Breast epithelium (tissue), 4 donors: ENCODE measurements at places on chromosomes 3 and 15. TPM values are rescaled to one million over a fixed set of nuclear protein-coding genes. Genes with fewer than 3 reads are reported as not detected.
A peak's percentile ranks its signal among the peaks of the same experiment; 100 is the strongest.

DNA sequence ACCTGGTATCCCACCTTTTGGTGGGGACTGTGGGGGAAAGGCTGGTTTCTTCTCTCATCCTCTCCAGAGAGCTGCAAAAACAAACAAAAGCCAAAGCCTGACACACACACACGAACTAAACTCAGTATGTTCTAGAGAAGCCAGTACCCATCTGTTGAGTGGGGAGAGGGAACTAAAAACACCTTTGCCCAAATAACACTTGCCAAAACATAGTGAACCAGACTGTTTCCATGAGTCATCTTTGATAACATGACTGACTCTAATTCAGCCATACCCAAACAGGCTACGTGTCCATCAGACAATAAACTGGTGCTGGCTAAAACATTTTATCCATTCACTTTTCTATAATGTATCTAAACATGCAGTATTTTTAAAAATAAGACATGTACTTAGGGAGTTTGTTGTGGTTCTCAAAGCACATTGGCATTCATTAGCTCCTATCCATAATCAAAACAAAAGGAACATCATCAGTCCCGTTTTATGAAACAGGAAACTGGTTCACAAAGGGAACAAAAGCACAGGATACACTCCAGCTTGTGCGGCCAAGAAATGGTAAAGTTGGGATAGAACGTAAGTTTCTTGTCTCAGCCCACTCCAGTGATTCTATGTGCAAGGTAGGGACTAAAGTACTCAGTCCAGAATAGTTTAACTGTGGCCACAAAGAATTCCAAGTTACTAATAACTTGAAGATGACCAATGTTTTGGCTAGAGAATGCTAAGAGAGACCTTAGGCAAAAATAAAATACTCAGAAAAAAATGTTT is 16.1 kb downstream of the LYSMD2 start:
- no peak overlapping the region for H3K4me3 ChIP-seq
- no peaks in the 10 kb centered on the region for H3K27me3 ChIP-seq
- no peaks in the 10 kb centered on the region for H3K36me3 ChIP-seq
- no peaks in the 10 kb centered on the region for H3K4me1 ChIP-seq
- H3K27ac ChIP-seq: peak overlapping the region; percentile 38
- no peak for DNase-seq

SEMA7A gene
- total RNA-seq: 0.88 TPM

SOX2 gene
- not detected for total RNA-seq

DNA sequence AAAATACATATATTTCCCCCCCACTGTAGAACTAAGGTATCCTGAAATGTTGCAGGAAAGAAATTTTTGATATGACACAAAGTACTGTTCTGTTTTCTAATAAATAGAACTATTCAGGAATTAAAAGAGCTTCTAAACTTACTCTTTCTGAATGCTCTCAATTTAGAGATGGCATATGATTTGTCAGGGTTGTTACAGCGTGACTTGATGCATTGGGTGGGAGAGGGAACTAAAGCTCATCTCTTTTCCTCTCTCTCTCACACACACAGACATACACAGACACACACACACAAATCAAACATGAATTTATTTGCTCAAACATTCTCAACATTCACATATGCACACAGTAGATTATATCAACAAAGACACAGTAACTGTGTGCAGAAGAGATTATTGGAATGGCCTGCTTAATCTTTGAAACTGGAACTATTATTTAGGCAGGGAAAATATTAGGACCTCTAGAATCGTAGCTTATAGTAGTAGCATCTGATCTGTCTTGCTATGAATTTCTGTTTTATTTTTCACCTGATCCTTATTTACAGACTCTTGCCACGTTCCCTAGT is 807.4 kb upstream of the GBE1 start:
- H3K27me3 ChIP-seq: no peaks in the 10 kb centered on the region
- H3K4me3 ChIP-seq: no peak overlapping the region
- no peak for DNase-seq
- no peaks in the 10 kb centered on the region for H3K4me1 ChIP-seq
- no peaks in the 10 kb centered on the region for H3K36me3 ChIP-seq
- no peak overlapping the region for H3K27ac ChIP-seq

- no peaks in the 10 kb centered on the region for H3K4me1 ChIP-seq
- no peak overlapping the region for H3K4me3 ChIP-seq
- no peak for DNase-seq
- H3K27ac ChIP-seq: no peak overlapping the region
Measured at GRCh38 chr3:141629976-141630375, 108.1 kb upstream of the RNF7 start.

- H3K4me1 ChIP-seq: no peaks in the 10 kb centered on the region
- no peak overlapping the region for H3K4me3 ChIP-seq
- no peaks in the 10 kb centered on the region for H3K36me3 ChIP-seq
- no peak for DNase-seq
Measured at GRCh38 chr3:46186471-46187340, 21.4 kb downstream of the CCR1 start.

DNA sequence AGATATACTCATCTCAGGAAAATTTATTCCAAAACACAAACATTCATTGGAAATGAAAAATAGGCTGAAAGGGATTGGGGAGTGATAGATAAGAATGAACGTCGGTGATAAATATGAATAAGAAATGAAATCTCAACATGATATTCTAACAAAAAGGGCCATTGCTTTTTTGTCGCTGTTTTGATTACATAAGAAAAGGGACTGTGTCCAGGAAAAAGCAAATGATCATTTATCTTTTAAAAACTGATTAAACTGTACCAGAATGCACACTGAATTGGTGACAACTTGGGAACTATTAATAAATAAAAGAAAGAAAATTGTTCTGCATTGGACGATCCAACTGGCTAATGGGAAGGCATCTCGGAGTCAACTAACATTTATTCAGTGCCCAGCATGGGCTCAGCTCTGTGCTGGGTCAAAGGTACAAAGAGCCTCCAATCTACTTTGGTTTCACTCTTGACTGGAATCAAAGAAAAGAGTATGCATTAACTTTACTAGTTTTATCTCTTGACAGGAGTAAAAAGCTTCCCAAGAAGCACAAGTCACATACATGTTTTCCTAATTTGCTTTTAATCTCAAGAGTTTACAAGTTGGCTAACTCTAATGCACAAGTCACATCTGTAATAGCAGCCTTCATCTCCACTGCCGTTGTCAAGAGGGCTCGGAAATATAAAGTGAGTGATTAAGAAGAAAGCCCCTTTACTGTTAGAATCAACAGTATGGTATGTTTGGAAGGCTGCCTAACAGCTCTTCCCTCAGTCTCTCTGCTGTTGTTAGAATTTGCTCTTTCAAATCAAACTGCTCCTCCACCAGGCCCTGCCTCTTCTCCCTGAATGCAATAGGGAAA is 280.0 kb downstream of the IGSF11 start:
- no peaks in the 10 kb centered on the region for H3K27me3 ChIP-seq
- no peaks in the 10 kb centered on the region for H3K4me1 ChIP-seq
- no peak overlapping the region for H3K27ac ChIP-seq
- no peak for DNase-seq
- H3K36me3 ChIP-seq: no peaks in the 10 kb centered on the region
- no peak overlapping the region for H3K4me3 ChIP-seq

- H3K4me1 ChIP-seq: no peaks in the 10 kb centered on the region
- no peaks in the 10 kb centered on the region for H3K36me3 ChIP-seq
- no peak overlapping the region for H3K4me3 ChIP-seq
- H3K27me3 ChIP-seq: no peaks in the 10 kb centered on the region
- no peak overlapping the region for H3K27ac ChIP-seq
- DNase-seq: no peak
Measured at GRCh38 chr15:40301467-40302179, 6.1 kb downstream of the PLCB2 start.

DNA sequence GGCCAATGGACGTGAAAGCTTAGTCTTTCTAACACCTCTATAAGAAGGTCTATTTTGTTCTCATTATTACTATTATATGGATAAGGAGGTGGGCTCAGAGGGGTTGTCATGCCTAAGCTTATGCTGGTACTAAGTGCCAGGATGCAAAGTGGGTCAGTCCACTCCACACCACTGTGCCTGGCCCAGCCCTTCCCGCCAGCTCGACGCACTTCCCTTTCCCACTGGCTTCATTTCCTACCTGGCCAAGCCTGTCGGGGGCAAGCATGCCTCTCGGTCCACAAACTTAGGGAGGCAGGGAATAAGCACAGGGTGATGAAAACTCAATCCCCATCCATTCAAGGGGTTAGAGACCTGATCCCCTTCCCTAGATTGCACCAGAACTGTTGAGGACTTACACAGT is 5.9 kb upstream of the SYNM start:
- no peak overlapping the region for H3K4me3 ChIP-seq
- H3K4me1 ChIP-seq: peaks cover 4% of the 10 kb centered on the region
- no peak overlapping the region for H3K27ac ChIP-seq

DNA sequence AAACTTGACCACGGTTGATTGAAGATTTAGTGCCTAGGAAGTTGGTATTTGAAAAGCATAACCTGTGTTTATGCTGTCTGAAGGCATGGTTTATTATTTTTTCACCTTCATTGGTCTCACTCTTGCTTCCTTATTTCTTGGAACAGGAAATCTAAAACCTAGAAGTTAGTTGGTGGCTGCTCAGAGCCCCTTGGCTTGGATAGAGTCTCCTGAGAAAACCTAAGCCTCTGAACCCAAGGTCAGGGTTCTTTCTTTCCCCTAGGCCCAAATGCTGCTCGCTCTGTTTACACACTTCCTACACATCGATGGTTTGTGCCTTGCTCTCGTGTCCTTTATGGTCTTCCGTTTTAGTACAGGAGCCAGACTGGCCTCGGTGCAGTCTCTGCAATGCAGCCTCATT is 82.2 kb downstream of the TRAK1 start:
- no peaks in the 10 kb centered on the region for H3K4me1 ChIP-seq
- no peak overlapping the region for H3K27ac ChIP-seq
- no peak overlapping the region for H3K4me3 ChIP-seq

GRCh38 chr3:160885791-160886286 is 129.8 kb downstream of the PPM1L start:
- no peaks in the 10 kb centered on the region for H3K27me3 ChIP-seq
- H3K4me1 ChIP-seq: no peaks in the 10 kb centered on the region

DNA sequence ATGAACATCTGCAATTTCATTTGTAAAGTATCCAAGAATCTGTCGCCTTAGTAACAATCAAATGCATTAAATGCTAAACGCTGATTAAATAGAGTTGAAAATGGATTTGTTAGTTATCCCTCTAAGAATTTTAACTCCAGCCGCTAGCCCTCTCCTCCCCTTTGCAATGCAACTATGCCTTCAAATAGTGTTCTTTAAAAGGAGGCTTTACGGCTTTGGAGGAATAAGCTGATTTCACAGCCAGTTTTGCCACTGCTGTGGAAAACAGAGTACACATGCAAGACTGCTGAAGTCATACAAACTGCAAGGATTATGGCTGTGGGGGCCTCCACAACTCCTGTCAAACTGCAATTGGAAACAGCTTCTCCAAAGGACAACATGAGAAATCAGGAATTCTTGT is 89.2 kb downstream of the CERS3 start:
- H3K27me3 ChIP-seq: no peaks in the 10 kb centered on the region
- no peak overlapping the region for H3K27ac ChIP-seq
- H3K4me3 ChIP-seq: no peak overlapping the region
- no peak for DNase-seq

DNA sequence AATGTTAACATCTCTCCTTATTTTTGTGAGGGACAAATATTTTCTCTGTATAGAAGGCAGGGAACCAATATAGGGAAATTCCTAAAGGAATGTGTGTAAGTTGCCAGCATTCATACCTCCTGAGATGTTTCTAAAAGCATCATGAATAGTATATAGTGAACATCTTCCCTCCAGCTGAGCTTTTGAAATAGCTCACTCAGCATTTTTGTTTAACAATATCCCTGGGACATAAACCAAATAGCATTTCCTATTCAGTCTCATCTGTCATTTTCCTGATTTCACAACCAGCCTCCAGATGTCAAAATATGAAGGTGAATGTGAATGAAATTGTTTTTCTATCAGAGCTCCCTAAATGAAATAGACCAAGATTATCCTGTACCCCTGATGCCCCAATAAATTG is 137.2 kb downstream of the PPM1L start:
- no peaks in the 10 kb centered on the region for H3K27me3 ChIP-seq
- no peaks in the 10 kb centered on the region for H3K4me1 ChIP-seq
- H3K4me3 ChIP-seq: no peak overlapping the region
- H3K27ac ChIP-seq: no peak overlapping the region

DNA sequence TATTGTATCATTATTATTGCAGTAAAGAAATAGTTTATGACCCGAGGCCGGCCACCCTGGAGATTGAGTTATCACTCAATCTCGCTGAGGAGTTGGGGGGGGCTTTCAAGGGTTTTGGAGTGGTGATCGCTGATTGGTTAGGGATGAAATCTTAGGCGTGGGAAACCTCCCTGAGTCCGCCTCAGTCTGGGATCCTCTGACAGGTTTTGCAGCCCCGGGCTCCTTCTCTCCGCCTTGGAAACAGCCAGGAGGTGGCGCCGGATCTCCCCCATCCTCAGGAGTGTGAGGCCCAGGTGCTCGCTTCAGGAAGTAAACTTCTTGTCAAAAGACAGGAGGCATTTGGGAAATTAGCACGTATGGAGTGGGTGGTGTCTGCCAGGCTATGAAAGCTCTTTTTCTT is 41.1 kb upstream of the SEC61A1 start:
- no peaks in the 10 kb centered on the region for H3K36me3 ChIP-seq
- peak; percentile 30 for DNase-seq
- H3K4me3 ChIP-seq: no peak overlapping the region
- no peaks in the 10 kb centered on the region for H3K4me1 ChIP-seq
- no peaks in the 10 kb centered on the region for H3K27me3 ChIP-seq
- no peak overlapping the region for H3K27ac ChIP-seq

- no peak overlapping the region for H3K27ac ChIP-seq
- H3K4me1 ChIP-seq: no peaks in the 10 kb centered on the region
- no peak overlapping the region for H3K4me3 ChIP-seq
- no peaks in the 10 kb centered on the region for H3K27me3 ChIP-seq
- H3K36me3 ChIP-seq: no peaks in the 10 kb centered on the region
Measured at GRCh38 chr15:73114064-73114463, 61.8 kb downstream of the NEO1 start.

GRCh38 chr15:60371175-60372051 is 26.4 kb downstream of the ANXA2 start:
- DNase-seq: peak; percentile 79
- peaks cover 16% of the 10 kb centered on the region for H3K4me1 ChIP-seq

DNA sequence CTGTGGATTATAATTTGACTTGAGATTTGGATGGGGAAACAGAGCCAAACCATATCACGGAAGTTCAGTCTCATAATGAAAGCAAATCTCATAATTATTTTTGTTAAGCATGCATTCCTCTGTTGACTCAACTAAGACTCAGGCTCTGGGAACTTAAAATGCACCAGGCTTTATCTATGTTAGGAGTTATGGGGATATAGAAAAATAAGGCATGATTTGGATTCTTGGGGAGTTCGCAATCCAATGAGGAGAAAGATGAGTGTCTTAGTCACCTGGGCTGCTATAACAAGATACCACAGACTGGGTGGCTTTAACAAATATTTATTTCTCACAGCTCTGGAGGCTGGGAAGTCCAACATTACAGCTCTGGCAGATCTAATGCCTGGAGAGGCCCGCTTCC is 89.4 kb upstream of the TJP1 start:
- no peak overlapping the region for H3K27ac ChIP-seq
- no peaks in the 10 kb centered on the region for H3K27me3 ChIP-seq
- DNase-seq: no peak
- no peaks in the 10 kb centered on the region for H3K4me1 ChIP-seq
